ENCODE measurements at places on chromosomes 1 and 21.

DNA sequence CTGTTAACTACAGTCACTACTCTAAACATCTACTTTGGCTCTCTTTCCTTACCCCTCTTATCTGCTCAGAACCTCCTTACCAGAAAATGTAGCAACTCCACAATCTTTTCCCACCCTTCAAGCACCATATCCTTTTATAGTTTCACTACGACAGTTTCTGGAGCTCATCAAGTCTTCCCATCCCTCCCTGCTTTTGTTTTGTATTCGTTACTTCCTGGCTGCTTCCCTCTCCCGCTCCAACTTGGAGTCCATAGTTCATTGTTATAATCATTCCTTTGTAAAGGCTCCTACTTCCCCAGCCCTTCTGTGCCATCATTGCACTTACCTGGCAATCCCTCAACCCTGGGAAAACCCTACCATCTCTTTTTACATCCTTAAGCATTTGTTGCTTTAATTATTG, 18.0 kb downstream of the MPZL1 start:
- DNase-seq = no peak

- peak; percentile 81 for DNase-seq
These were observed 13.8 kb downstream of the TP53BP2 start for GRCh38 chr1:223831755-223832636.

- no peak for DNase-seq
These were observed 4.0 kb downstream of the TFF3 start for GRCh38 chr21:42311160-42311559.

- DNase-seq = no peak
These were observed 109.5 kb downstream of the NMNAT2 start for GRCh38 chr1:183308719-183309118.

DNA sequence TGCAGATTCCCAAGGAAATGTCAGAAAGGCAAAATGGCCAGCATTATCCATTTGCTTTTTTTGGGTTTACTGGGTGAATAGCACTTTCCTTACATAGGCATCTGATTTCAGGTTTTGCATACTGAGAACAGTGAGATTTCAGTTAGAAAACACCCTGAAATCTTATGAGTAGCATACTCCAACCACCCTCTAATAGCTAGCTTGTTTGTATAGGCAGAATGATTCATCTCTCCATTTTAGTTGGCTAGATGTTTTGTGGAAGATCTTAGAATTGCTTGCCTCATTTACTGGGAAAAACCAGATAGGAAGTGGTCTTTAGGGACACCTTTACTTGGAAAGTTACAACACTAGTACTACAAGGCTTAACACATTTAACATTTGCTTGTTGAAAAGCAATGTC, 10.4 kb downstream of the KYAT3 start:
- DNase-seq = no peak

GRCh38 chr1:36881541-36881940, 152.8 kb downstream of the GRIK3 start:
- no peak for DNase-seq

- no peak for DNase-seq
These were observed 59.9 kb downstream of the MAN1C1 start for GRCh38 chr1:25676488-25676887.

DNA sequence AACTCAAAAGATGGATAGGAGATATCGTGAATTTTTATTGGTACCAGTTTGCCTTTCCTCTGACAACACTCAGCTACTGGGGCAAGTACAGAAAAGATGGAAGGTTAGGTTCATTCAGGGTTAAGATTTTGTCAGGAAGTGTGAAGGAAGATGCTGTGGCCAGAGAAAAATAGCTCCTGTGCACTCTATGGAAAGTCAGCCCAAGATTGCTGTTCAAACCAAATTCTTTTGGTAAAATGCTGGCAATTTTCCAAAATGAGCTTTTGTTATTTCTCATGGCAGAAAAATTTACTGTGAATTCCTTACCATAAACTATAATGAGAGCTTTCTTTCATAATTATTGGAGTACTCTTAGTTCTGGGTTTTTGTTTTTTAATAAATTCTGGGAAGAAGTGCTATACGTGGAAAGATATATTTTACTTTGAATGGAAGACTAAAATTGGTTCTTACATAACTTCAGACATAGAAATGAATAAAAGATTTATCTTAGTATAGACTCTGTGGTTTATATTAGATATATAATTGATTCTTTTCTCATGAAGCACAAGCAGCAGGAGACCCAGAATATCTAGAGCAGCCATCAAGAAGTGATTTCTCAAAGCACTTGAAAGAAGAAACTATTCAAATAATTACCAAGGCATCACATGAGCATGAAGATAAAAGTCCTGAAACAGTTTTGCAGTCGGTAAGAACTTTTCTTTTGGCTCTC, 112.2 kb downstream of the USP25 start:
- DNase-seq = peak; percentile 67
